ENCODE measurements at places on chromosomes 4 and X. TPM values are rescaled to one million over a fixed set of nuclear protein-coding genes. Genes with fewer than 3 reads are reported as not detected.

Gene THOC2
- 99.9 TPM for total RNA-seq

- peaks cover 3% of the 10 kb centered on the region for H3K27me3 ChIP-seq
- no peaks in the 10 kb centered on the region for H3K36me3 ChIP-seq
- no peak overlapping the region for H3K27ac ChIP-seq
- no peak for DNase-seq
- no peaks in the 10 kb centered on the region for H3K4me1 ChIP-seq
These were observed 267.6 kb downstream of the TENM3 start for GRCh38 chr4:182510836-182511235.

Gene RASSF6
- 3.1 TPM for total RNA-seq

Gene TENM3
- total RNA-seq, result 5.6 TPM

Gene FGB
- 1.2 TPM for total RNA-seq

DNA sequence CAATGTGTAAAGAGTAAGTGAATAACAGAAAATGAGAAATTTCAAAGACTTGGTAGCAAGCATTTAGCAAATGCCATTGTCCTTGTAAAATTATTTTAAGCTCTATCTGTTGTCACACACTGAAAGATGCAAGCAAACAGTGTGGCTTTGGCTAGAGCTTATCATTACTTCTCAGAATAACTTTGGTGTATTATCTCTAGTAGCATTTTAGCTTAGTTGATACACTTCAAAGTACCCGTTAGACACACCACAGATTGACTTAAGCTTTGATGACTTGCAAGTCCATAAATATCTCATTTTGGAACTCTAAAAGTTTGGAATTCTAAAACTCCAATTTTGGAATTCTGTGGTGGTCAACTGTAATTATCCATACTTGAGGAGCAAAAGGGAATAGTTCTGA lies 98.6 kb downstream of the PDLIM5 start:
- no peak for DNase-seq
- H3K4me3 ChIP-seq, result no peak overlapping the region
- H3K27ac ChIP-seq, result no peak overlapping the region
- H3K36me3 ChIP-seq, result no peaks in the 10 kb centered on the region

DNA sequence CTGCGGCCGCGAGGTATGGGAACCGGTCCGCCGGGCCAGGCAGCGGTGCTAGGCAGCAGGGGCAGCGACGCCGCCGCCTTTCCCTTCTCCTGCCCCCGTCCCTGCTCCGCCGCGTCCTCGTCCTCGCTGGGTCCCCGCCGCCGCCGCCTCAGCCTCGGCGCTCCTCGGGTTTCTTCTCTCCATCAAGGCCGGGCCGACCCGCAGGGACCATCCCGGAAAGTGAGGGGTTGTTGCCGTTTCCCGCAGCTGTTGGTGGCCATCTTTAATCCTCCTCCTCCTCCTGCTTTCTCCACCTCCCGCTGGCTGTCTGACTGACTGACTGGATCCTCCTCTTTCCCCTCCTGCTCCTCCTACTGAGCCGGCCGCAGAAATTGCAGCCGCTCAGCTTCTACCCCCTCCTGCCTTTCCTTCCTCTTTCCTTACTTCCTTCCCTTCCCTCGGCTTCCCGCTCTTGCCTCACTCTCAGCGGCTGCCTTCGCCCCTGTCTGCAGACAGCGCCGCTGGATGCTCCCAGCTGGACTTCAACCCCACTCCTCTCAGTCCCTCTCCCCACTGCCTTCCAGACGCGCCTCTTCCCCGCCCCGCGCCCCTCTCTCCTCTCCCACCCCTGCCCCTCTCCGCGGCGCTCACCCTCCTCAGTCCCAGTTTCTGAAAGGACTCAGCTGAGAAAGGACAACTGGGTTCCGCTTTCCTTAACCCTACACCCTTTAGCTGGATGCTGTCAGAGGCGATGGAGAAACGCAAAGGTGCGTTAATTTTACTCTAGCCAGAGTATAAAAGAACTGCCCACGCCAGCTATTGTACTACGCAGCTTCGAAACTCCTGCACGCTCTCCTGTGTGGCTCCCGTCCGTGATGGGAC lies at the start of gene WDFY3:
Gene WDFY3 (minus strand): TSS at position 309 of the 861 bp plus-strand sequence. CDS start 106,099 bp downstream, outside the sequence.
- H3K4me1 ChIP-seq, result peaks cover 11% of the 10 kb centered on the region
- no peaks in the 10 kb centered on the region for H3K27me3 ChIP-seq
- H3K27ac ChIP-seq, result peak within 1 kb of the TSS; percentile 91
- H3K36me3 ChIP-seq, result no peaks in the 10 kb centered on the region

GRCh38 chrX:11346121-11346682 lies 53.0 kb downstream of the AMELX start:
- H3K4me1 ChIP-seq, result no peaks in the 10 kb centered on the region
- H3K36me3 ChIP-seq, result no peaks in the 10 kb centered on the region
- no peaks in the 10 kb centered on the region for H3K27me3 ChIP-seq
- no peak overlapping the region for H3K4me3 ChIP-seq
- H3K27ac ChIP-seq, result no peak overlapping the region
- no peak for DNase-seq

- no peak overlapping the region for H3K27ac ChIP-seq
- no peaks in the 10 kb centered on the region for H3K4me1 ChIP-seq
- DNase-seq, result no peak
These were observed 959.6 kb upstream of the NDST4 start for GRCh38 chr4:116073051-116073450.

Gene DCUN1D4
- 42.7 TPM for total RNA-seq

Gene ABLIM2
- 12.7 TPM for total RNA-seq

Gene SPP1
- 45.4 TPM for total RNA-seq

DNA sequence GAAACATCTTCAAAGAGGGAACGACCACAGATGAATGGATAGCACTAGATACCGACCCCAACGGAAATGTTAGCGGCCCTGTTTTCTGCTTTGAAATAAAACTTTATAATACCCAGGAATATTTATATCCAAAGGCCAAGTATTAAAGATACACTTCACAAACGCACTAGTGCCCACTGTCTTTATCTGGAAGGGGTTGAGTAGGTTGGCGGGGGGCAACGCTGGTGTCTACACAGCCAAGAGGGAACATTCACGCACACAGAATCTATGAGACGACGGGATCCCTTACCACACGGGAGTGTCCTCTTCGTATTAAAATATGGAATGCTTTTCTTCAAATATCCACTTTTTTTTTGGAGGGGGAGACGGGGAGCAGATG lies 3.3 kb downstream of the HAND2 start:
- DNase-seq, result no peak
- H3K36me3 ChIP-seq, result no peaks in the 10 kb centered on the region
- peaks cover 96% of the 10 kb centered on the region for H3K27me3 ChIP-seq
- H3K27ac ChIP-seq, result no peak overlapping the region
- peaks cover 15% of the 10 kb centered on the region for H3K4me1 ChIP-seq

- no peaks in the 10 kb centered on the region for H3K27me3 ChIP-seq
- no peaks in the 10 kb centered on the region for H3K4me1 ChIP-seq
- DNase-seq, result no peak
- no peaks in the 10 kb centered on the region for H3K36me3 ChIP-seq
- no peak overlapping the region for H3K4me3 ChIP-seq
- H3K27ac ChIP-seq, result no peak overlapping the region
These were observed 40.6 kb downstream of the ABLIM2 start for GRCh38 chr4:8118035-8118434.

GRCh38 chrX:45758738-45759397 lies 558.2 kb upstream of the DIPK2B start:
- peaks cover 39% of the 10 kb centered on the region for H3K4me1 ChIP-seq
- H3K36me3 ChIP-seq, result no peaks in the 10 kb centered on the region
- H3K27me3 ChIP-seq, result no peaks in the 10 kb centered on the region

Gene SCFD2
- total RNA-seq, result 14.3 TPM

DNA sequence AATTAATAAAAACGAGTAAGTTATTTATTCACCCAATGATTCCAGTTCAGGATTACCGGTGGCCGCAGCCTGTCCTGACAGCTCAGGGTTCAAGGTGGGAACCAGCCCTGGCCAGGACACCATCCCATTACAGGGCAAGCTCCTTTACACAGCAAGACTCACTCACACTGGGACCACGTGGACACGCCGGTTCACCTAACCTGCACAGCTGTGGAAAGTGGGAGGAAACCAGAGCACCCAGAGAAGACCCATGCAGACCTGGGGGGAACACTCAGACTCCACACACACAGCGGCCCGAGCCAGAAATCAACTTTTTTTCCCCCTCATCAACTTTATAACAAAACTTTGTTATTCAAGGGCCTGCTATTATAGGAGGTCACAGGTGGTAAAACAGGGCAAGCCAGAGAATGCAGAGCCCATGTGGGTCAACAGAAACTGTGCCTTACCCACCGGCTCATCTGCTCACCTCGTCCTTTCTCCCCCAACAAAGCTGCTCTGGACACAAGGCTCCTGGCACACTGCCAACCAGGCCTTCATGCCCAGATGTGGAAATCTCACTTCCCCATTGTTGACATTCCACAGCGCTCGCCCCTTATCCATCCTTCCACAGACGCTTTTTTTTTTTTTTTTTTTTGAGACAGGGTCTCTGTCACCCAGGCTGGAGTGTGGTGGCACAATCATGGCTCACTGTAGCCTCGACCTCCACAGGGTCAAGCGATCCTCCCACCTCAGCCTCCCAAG lies 8.0 kb upstream of the ODAPH start:
- no peak for DNase-seq
- H3K36me3 ChIP-seq, result no peaks in the 10 kb centered on the region

DNA sequence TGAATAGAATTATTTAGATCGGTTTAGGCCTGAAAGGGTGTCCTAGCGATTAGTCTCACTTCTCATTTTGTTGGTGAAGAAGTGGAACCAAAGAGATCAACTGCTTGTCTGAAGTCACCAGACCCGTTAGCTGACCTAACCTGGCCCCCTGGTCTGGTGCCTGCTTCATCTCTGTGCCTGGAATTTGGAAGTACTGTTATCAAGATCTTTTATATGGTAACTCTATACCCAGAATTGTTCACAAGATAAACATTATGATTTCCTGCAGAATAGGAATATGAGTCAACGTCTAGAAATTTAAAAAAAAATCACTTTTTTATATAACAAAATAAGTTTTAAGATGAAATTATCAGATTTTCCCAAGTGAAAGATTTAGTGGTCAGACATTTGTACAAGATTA lies 37.2 kb downstream of the LRP2BP start:
- H3K4me3 ChIP-seq, result no peak overlapping the region
- no peaks in the 10 kb centered on the region for H3K27me3 ChIP-seq
- H3K4me1 ChIP-seq, result no peaks in the 10 kb centered on the region
- DNase-seq, result no peak

- no peaks in the 10 kb centered on the region for H3K36me3 ChIP-seq
- no peaks in the 10 kb centered on the region for H3K27me3 ChIP-seq
- no peaks in the 10 kb centered on the region for H3K4me1 ChIP-seq
- no peak overlapping the region for H3K4me3 ChIP-seq
These were observed 164.2 kb upstream of the NRK start for GRCh38 chrX:105658136-105658535.

Gene TREX2
- total RNA-seq, result 1.2 TPM

Gene FAM53A
- 2.8 TPM for total RNA-seq
